ENCODE measurements at places on chromosomes 5 and 9.

DNA sequence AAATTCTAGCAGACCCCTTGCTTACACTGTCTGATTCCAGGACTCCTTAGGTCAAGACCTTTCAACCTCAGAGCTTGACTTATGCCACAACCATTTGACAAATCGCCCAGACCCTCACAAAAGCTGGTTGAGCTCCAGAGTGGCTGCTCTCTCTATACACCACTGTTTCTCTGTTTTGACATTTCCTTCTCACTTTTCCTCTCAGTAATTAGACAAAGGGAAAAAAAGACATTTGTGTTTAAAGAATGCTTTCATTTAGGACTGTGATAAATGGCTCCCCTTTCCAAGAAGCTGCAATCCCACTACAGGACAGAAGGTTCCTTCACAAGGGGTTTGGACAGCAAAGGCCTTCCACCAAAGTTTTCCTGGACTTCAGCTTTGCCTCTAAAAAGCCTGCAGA lies 601.3 kb downstream of the NR2F1-AS1 start:
- peak; percentile 14 for DNase-seq

GRCh38 chr5:121737120-121737519 lies 114.6 kb upstream of the FTMT start:
- DNase-seq = no peak

GRCh38 chr5:82815871-82816270 lies 261.3 kb downstream of the TMEM167A start:
- DNase-seq = no peak

- DNase-seq = no peak
Observed at GRCh38 chr9:134770972-134771971, 109.3 kb upstream of the FCN2 start.

DNA sequence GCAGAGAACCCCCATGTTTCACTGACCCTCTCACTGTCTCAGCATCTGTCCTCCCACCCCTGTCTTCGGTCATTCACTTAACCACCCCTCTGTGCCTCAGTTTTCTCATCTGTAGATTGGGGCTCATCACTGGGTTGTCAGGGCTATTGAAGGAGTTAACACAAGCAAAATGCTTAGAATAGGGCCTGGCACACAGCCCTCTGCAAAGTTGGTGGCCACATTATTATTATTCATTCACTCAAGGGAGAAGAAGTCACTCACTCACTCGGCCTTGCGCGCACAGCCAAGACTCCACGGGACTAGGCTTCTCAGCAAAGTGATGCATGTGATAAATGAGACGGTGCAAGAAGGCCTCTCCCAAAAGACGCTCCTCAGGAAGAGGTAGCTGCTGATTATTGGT lies 8.0 kb downstream of the PDGFRB start:
- no peak for DNase-seq
